ENCODE measurements at places on chromosomes 6 and 20.

GRCh38 chr6:43203029-43203717 is 21.2 kb downstream of the CUL9 start:
- DNase-seq: peak; percentile 47

DNA sequence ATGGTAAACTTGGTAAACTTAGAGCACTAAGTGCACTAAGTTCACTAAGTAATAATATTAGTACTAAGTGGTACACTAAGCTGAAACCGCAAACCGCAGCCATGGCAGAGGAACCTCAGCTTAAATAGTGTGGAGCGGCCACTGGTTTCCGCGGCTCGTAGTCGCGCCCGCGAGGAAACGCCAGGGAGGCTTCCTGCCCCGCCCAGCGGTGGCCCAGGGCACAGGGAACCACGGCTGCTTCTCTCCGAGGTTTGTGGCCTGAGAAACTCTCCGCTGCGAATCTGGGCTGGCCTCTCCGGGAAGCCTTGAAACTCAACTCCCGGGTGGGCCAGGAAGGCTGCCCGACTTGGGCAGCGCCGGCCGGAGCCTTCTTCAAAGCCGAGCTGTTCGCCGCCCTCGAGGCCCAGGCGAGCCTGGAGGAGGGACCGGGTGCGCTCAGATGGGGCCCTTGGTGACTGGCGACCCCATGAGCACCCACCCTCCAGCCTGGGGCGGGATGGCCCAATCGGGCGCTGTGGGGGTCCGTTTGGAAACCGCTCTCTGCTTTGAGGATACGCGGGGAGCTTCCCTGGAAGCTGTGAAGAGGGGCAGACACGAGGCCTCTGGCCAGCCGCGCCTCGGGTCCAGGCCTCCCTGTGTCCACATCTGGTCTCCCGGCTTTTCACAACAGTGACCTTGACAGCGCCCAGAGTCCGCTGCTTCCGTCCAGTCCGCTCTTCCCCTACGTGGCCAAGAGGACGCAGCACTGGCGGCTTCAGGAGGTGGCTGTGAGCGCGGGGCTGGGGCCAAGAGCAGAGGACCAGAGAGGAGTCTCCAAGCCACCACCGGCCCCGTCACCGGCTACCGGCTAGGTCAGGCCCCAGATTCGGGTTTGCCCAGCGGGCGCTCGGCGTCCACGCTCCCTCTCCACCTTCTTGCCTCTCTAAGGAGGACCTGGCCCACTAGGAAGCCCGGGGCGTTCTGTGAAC is 25.4 kb upstream of the HLA-E start:
- DNase-seq: peak; percentile 70

- no peak for DNase-seq
These were observed 4.4 kb upstream of the HMGN3 start for GRCh38 chr6:79238919-79239318.

- DNase-seq: no peak
These were observed 54.9 kb downstream of the PRR18 start for GRCh38 chr6:166253281-166253681.

- no peak for DNase-seq
These were observed 249.7 kb downstream of the NKAIN2 start for GRCh38 chr6:124053315-124053714.

DNA sequence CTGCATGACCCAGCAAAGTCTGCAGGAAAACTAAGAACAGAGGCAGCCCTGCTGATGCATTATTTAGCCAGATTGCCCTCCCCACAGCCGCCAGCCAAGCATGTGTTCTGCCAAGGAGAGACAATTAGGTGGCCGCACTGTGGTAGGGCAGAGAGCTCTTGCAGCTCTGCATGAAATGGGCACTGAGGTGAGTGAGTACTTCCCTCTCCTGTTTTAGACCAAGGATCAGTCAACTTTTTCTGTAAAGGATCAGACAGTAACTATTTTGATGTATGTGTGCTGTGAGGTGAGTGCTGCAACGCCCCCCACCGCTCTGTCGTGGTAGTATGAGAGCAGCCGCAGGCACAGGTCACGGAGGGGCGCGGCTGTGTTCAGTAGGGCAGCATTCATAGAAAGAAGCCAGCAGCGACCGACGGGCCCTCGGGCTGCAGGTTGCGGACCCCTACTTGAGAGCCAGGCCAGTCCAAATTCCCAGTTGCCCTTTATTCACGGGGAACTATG is 23.8 kb upstream of the FAM50B start:
- DNase-seq: peak; percentile 87

GRCh38 chr6:22145823-22146677 is 150.8 kb downstream of the PRL start:
- no peak for DNase-seq

DNA sequence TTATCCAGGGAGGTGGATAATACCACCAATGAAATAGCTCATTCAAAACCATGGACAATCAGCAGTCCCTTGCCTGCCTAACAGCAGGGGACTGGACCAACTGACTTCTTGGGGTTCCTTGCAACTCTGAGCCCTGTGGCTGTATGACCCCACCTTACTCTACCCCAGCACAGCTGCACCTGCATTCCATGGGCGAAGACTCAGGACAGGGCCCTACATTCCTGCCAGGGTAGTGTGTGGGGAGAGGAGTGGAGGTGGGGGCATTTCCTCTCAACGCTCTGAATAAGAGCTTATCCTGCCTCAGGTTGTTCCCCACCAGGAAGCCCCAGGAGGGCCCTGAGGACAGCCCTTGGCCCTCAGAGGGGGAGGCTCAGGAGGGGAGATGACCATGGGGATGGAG is 30.8 kb upstream of the HMGA1 start:
- DNase-seq: no peak

DNA sequence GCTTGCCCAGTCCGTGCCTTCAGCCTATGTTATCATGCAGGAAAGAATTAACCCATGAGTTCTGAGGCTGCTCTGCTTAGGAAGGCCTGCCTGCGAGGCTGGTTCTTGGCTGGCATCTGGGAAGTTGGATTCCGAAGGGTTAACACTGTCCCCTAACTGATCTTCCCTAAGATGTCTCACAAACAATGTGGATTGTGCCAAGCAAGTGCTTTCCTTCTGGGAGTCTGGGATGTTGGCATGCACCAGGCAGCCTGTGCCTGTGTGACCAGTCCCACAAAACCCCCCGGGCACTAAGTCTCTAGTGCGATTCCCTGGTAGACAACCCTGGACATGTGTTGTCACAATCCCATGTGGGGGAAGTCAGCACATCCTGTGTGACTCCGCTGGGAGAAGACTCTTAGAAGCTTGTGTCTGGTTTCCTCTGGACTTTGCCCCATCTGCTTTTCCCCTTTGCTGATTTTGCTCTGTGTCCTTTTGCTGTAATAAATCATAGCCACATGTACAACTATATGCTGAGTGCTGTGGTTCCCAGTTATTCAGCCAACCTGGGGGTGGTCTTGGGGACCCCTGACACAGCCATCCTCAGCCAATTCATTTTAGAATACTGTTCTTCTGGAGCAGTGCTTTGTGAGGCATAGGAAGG is 83.8 kb downstream of the SLC22A23 start:
- no peak for DNase-seq

DNA sequence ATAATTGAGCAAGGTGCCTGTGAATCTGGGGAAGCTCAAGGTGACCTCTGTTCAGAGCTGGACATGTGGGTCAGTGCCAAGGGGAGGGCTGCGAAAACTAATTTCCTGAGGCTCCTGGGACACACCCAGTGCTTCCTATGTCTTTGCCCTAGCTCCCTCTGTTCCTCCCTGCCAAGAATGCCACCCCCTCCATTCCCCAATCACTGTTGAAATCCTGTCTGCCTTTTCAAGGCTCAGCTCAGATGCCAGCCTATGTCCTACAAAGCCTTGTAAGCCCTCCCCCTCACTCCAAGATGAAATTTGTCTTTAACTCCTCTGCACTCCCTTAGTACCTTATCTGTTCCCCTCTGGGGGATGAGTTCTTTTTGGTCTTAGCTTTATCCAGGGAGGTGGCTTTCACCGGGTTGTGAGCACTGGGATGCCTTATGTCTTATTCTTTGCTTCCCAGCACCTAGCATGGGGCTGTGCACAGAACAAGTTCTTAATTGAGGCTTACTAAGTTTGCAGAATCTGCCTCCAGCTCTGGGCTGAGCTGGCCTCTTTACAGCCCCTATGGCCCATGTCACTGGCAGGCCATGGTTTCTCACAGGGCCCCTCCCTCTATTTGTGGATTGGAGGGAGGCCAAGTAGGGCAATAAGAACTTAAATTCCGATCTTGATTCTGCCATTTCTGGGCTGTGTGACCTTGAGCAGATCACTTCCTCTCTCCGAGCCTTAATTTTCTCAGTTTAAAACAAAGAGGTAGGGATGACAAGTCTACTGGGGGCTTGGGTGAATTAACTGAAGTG is 51.5 kb upstream of the EPB41L1 start:
- no peak for DNase-seq

DNA sequence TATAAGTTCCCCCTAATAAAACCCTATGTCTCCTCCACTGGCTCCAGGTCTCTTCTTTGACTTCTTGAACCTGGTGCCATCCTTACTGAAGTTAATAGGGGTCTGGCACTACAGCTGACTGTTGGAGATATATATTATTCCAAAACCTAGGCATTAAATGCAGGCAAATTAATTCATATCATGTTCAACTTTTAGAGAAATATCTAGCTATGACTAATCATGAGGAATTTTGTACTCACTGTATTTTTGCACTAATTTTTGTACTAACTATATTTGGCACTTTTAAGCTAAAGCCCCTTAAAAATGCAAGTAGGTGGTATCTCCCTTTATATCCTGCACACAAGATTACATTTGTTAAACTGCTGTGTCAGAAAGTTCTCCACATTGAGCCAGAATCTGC is 10.9 kb downstream of the DPPA5 start:
- no peak for DNase-seq

- no peak for DNase-seq
These were observed 7.9 kb downstream of the TAAR1 start for GRCh38 chr6:132651062-132651461.
